NCI-H2029 treated with DMSO at 0.1 percent for 48 hours (cell line): ENCODE measurements at places on chromosomes 2 and 18.

DNA sequence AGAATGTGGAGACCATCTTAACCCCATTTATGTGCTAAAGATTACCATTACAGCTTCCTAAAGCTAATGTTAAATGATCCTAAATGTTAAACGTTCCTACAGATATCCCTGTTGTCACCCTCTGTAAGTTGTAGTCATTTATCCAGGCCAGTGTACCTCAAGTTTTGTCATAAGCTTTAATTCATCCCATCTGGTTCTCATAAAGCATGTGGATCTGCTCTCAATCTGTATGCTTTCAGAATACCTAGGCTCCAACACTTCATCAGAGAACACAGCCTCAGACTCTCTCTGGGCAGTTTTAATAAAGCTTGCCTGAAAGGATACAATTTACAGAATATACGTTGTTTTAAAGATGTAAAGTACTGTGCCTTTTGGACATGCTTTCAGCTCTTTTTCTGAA is 4.2 kb upstream of the CCDC178 start:
- DNase-seq = no peak

- no peak for DNase-seq
Measured at GRCh38 chr18:25299426-25300300, 52.3 kb downstream of the ZNF521 start.

DNA sequence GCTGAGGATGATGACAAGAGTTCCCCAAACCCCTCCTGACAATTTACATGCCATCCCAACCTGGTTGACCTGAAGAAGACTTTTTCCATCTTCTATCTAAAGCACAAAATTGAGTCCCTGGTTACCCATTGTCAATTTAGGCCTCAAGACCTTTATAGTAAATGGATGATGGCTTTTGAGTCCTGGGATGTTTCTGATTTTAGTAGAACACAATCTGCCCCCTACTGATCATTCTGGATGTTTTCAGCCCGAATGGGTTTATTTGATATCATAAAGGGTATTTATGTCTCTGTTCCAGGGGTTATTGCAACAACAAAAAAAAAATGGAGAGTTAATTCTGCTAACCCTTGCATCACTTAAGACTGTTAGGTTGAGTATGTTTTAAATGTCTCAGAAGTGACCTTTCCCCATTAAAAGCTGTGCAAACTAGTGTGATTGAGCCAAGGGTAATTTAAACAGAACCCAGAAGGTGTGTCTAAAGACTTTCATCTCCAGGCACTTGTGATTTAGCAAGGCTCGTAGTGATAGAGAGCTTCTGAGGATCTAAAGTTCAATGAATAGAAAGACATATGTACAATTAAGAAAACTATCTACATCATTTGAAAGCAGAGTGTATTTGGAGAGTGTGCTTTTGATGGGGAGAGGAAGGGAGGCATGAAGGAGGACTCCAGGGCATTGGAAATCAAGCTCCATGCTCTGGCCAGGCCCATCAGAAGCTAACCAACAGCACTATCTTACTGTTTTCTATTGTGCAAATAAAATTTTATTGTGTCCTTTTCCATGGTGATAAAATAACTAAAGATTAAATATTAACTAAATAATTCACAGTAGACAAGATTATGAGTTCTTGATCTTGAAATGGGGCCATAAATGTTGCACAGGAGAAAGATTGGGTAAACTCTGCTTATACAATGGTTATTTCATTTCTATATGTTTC is 96.6 kb upstream of the NOSTRIN start:
- DNase-seq = no peak

DNA sequence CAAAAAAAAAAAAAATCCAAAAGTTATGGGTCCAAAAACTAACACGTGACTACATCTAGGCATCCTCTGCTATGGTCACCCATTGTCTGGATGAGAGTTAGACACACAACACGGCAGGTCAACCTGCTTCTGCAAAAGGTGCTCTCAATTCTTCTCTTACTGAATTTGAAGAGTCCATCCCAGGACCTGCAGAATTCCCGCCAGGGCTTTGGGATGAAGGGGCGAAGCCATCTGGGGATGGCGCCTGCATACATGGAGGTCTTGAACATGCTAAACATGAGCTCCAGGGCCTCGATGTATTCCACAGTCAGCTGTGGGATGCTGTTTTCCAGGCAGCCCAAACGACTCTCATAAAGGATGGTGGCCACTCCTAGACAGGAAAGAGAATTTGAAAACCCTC is 19.1 kb downstream of the CYP27C1 start:
- DNase-seq = no peak

DNA sequence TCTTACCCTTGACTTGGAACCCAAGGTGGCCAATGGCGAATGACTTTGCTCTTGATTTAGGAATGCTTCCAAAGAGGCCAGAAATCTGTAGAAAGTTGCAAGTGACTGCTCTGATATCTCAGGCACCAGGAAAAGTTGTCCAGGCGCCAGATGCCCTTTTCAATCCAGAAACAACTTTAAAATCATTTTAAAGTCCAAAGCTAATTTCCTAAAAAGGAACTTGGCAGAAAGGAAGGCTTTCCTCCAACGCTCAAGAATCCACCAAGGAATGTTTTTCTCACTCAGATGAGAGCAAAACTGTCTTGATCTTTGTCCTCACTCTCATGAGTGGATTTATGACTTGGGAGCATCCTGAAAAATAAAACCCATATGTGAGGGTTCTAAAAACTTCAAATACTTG is 5.3 kb downstream of the NGEF start:
- no peak for DNase-seq
